Effector memory CD8-positive, alpha-beta T cell (primary cell): ENCODE measurements at places on chromosomes 4 and X.

DNA sequence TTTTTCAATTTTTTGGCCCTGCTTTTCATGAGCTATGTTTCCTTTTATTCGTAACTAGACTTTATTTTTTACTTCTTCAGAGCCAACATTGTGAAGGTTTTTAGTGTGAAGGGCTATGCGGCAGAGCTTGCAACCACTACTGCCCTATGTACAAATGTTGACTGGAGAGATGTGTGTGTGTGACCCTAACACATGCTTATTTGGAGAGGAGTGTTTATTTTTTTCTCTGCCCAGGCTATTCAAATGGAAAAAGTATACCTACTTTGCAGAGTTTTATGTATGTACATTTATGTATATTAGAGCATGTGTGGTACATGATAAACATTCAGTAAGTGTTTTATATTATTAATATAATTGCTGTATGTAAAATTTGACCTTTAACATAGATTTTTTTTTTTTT is 86.5 kb downstream of the WWC2 start:
- H3K4me1 ChIP-seq = peaks cover 10% of the 10 kb centered on the region
- H3K36me3 ChIP-seq = no peaks in the 10 kb centered on the region
- H3K27ac ChIP-seq = no peak overlapping the region
- peaks cover 32% of the 10 kb centered on the region for H3K27me3 ChIP-seq
- no peak for DNase-seq
- H3K4me3 ChIP-seq = no peak overlapping the region

- DNase-seq = no peak
- H3K27ac ChIP-seq = no peak overlapping the region
- H3K27me3 ChIP-seq = no peaks in the 10 kb centered on the region
- no peak overlapping the region for H3K4me3 ChIP-seq
- H3K36me3 ChIP-seq = peaks cover 94% of the 10 kb centered on the region
- H3K4me1 ChIP-seq = peaks cover 40% of the 10 kb centered on the region
Measured at GRCh38 chr4:102807345-102807744, 20.0 kb downstream of the UBE2D3 start.

- no peak overlapping the region for H3K4me3 ChIP-seq
- H3K27me3 ChIP-seq = no peaks in the 10 kb centered on the region
- DNase-seq = no peak
- H3K27ac ChIP-seq = no peak overlapping the region
- H3K4me1 ChIP-seq = no peaks in the 10 kb centered on the region
Measured at GRCh38 chr4:37879365-37879764, 11.5 kb upstream of the TBC1D1 start.

DNA sequence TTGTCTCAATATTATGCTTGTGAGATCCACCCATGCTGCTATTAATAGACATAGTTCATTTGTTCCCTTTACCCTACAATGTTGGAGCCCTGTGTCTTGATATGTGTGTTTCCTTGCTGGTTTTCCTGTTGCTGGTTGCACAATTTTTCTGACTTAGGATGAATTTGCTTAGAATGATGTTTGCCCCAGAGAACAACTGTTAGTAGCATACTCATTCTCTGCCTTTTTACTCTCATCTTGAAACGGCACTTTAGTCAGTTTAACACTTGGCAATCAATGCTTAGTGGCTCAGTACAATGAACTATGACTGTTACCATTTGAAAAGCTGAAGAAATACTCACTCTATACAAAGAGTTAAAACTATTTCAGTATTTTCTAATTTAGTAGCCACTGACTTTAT is 158.8 kb upstream of the NDST4 start:
- H3K36me3 ChIP-seq = no peaks in the 10 kb centered on the region
- no peak overlapping the region for H3K27ac ChIP-seq
- no peak overlapping the region for H3K4me3 ChIP-seq
- no peak for DNase-seq
- peaks cover 21% of the 10 kb centered on the region for H3K4me1 ChIP-seq
- no peaks in the 10 kb centered on the region for H3K27me3 ChIP-seq

DNA sequence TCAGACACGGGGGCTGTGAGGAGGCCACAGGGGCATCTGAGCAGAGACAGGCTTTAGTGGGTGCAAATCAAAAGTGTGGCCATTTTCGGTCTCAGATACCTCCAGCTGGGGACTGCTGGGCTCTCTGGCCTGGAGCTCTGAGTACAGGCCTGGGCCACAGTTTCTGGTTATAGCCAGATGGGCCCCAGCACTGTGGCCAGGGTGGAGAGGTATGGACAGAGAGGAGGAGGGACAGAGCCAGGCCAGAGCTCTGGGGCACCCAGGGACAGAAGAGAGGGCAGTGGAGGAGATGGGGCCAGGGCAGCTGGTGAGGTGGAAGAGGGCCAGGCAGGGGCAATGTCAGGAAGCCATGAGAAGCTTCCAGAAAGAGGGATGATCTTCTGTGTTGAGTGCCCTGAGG is 20.1 kb downstream of the CCNQ start:
- DNase-seq = no peak
- no peak overlapping the region for H3K27ac ChIP-seq
- peaks cover 5% of the 10 kb centered on the region for H3K4me1 ChIP-seq
- H3K4me3 ChIP-seq = no peak overlapping the region
- peaks cover 5% of the 10 kb centered on the region for H3K36me3 ChIP-seq

GRCh38 chr4:135777361-135777760 is 1575.8 kb upstream of the PABPC4L start:
- no peaks in the 10 kb centered on the region for H3K36me3 ChIP-seq
- no peaks in the 10 kb centered on the region for H3K4me1 ChIP-seq
- H3K4me3 ChIP-seq = no peak overlapping the region
- DNase-seq = no peak

GRCh38 chr4:174538876-174539250 is 16.6 kb upstream of the HPGD start:
- no peak overlapping the region for H3K27ac ChIP-seq
- H3K36me3 ChIP-seq = no peaks in the 10 kb centered on the region
- no peak for DNase-seq
- H3K4me1 ChIP-seq = peaks cover 5% of the 10 kb centered on the region
- no peaks in the 10 kb centered on the region for H3K27me3 ChIP-seq

DNA sequence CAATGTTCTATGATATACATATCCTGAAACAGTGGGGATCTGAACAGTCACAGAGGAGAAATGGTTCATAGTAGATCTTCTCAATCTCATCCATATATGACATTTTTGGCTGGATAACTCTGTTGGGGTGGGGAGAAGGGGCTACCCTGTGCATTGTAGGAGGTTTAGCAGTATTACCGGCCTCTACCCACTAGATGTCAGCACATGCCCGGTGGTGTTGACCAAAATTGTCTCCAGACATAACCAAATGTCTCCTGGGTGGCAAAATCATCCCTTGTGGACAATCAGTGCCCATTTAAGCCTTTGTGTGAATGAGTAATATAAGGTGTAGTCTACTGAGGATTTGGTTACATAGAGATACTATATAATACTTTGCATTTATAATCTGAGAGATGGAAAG is 89.9 kb downstream of the PLS3 start:
- H3K36me3 ChIP-seq = no peaks in the 10 kb centered on the region
- H3K27ac ChIP-seq = no peak overlapping the region
- H3K4me3 ChIP-seq = no peak overlapping the region

DNA sequence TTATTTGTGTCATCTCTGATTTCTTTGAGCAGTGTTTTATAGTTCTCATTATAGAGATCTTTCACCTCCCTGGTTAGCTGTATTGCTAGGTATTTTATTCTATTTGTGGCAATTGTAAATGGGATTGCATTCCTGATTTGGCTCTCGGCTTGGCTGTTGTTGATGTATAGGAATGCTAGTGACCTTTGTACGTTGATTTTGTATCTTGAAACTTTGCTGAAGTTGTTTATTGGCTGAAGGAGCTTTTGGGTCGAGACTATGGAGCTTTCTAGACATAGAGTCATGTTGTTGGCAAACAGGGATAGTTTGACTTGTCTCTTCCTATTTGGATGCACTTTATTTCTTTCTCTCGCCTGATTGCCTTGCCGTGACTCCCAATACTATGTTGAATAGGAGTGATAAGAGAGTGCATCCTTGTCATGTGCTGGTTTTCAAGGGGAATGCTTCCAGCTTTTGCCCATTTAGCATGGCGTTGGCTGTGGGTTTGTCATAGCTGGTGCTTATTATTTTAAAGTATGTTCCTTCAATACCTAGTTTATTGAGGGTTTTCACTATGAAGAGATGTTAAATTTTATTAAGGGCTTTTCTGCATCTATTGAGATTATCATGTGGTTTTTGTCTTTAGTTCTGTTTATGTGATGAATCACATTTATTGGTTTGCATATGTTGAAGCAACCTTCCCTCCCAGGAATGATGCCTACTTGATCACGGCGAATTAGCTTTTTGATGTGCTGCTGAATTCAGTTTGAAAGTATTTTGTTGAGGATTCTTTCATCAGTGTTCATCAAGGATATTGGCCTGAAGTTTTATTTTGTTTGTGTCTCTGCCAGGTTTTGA is 72.7 kb upstream of the BOD1L1 start:
- no peaks in the 10 kb centered on the region for H3K4me1 ChIP-seq
- no peak overlapping the region for H3K27ac ChIP-seq
- H3K36me3 ChIP-seq = no peaks in the 10 kb centered on the region
- peaks cover 9% of the 10 kb centered on the region for H3K27me3 ChIP-seq

DNA sequence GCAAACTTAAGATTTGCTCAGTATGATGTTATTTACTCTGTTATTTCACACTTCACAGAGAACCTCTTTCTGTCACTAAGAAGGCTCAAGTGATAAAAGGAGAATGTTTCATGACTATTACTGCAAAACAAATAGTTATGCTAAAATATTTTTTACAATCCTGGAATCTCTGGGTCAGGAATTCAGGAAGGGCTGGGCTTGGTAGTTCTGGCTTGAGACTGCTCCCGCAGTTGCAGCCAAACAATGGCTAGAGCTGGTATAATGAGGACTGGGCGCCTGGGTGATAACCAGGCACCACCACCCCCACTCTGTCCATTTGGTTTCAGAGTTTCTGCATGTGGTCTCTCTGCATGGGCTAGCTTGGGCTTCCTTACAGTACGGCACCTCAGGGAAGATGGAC is 28.7 kb upstream of the SPP1 start:
- H3K27ac ChIP-seq = no peak overlapping the region
- H3K36me3 ChIP-seq = no peaks in the 10 kb centered on the region
- DNase-seq = no peak
- H3K4me3 ChIP-seq = no peak overlapping the region

- H3K36me3 ChIP-seq = no peaks in the 10 kb centered on the region
- DNase-seq = no peak
- no peak overlapping the region for H3K4me3 ChIP-seq
- H3K27ac ChIP-seq = no peak overlapping the region
- H3K27me3 ChIP-seq = no peaks in the 10 kb centered on the region
Measured at GRCh38 chrX:31572360-31572759, 500.5 kb upstream of the FTHL17 start.

DNA sequence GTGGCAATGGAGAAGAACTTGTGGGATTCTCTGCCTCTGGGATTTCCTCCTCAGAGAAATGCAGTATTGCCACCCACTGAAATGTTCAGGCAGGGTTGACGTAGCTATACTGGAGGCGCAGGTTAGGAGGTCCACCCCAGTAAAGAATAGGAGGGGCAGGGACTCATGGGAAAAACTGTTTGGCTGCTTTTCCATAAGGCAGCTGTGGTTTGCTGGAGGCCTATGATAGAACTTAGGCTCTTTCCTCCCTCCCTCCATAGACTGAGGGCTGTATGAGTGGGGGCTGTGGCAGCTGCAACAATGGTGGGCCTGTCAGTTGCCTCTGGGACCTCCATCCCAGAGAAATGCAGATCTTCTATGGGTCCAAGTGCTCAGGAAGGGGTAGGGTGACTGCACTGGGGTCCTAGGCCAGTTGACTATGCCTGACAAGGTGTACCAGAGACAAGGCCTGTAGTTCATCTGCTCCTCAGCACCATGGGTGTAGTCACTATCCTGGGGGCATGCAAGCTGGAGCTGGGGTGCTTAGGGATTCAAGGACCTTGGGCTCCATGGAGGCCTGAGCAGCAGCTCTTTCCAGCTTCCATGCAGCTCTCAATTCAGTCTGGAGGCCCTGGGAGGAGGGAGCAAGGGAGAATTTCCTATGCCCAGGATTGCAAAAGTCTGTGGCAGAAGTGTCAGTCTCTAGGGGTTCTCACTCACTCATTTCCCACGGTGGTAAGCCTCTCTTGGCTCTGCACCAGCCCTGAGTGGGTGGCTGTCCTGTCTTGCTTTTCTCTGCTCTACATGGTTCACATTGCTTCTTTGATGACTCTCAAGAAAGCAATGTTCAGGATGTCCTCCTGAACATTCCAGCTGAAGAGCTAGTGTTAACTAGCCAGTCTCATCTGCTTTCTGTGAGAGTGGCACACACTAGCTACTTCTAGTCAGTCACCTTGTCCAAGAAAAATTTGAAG is 353.0 kb downstream of the IDS start:
- no peaks in the 10 kb centered on the region for H3K4me1 ChIP-seq
- no peak overlapping the region for H3K27ac ChIP-seq
- no peaks in the 10 kb centered on the region for H3K27me3 ChIP-seq
- H3K36me3 ChIP-seq = no peaks in the 10 kb centered on the region
- DNase-seq = no peak
- H3K4me3 ChIP-seq = no peak overlapping the region

- no peak overlapping the region for H3K4me3 ChIP-seq
- no peak for DNase-seq
- H3K27ac ChIP-seq = no peak overlapping the region
Measured at GRCh38 chr4:138981930-138982390, 33.6 kb upstream of the NOCT start.

GRCh38 chrX:38038501-38038900 is 32.1 kb downstream of the SYTL5 start:
- H3K36me3 ChIP-seq = no peaks in the 10 kb centered on the region
- peaks cover 4% of the 10 kb centered on the region for H3K4me1 ChIP-seq
- H3K4me3 ChIP-seq = peak overlapping the region; percentile 28
- no peaks in the 10 kb centered on the region for H3K27me3 ChIP-seq
- DNase-seq = no peak

DNA sequence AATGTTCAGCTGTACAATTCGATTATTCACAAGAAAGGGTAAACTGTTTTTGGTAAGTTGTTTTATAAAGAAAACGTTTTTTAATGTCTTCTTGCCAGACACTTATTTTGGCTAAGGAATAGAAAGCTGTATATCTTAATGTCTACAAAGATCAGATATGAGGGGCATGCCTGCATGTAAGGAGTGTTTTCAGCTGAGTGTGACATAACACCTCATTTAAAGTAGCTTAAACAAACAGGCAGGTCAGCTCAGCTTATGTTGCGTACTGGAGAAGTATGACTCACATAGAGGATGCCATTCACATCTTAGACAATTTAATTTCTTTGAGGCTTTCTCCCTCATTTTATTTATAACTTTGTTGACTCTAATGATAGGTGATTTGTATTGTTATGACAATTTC is 30.4 kb downstream of the LAMTOR3 start:
- H3K4me3 ChIP-seq = no peak overlapping the region
- no peak for DNase-seq
- peaks cover 12% of the 10 kb centered on the region for H3K36me3 ChIP-seq
- no peaks in the 10 kb centered on the region for H3K4me1 ChIP-seq
- no peak overlapping the region for H3K27ac ChIP-seq
- no peaks in the 10 kb centered on the region for H3K27me3 ChIP-seq

DNA sequence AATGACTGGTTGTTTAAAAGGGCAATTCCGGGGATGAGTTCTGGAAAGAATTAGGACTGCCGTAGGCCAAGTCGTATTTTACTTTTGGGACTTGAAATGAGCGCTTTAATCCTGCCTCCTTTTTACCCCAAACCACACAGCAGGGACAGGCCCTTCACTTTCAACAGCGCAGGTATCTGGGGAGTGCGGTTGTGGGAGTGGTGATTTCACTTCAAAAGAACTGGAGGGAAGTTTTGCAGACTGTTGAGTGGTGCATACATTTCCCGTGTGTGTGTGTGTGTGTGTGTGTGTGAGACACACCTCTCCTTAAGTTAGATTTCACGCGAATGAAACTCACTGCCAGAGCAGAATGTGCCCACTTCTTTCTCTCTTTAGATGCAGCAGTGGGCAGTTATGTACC is 2.8 kb downstream of the NHS start:
- H3K36me3 ChIP-seq = no peaks in the 10 kb centered on the region
- H3K27ac ChIP-seq = no peak overlapping the region
- no peak for DNase-seq
- H3K4me1 ChIP-seq = no peaks in the 10 kb centered on the region
- H3K27me3 ChIP-seq = peaks cover 19% of the 10 kb centered on the region
